ENCODE measurements at places on chromosomes 3 and 15. TPM values are rescaled to one million over a fixed set of nuclear protein-coding genes. Genes with fewer than 3 reads are reported as not detected.

Gene POPDC2
- 3.2 TPM for total RNA-seq

Gene SLC15A2
- 61.0 TPM for total RNA-seq

DNA sequence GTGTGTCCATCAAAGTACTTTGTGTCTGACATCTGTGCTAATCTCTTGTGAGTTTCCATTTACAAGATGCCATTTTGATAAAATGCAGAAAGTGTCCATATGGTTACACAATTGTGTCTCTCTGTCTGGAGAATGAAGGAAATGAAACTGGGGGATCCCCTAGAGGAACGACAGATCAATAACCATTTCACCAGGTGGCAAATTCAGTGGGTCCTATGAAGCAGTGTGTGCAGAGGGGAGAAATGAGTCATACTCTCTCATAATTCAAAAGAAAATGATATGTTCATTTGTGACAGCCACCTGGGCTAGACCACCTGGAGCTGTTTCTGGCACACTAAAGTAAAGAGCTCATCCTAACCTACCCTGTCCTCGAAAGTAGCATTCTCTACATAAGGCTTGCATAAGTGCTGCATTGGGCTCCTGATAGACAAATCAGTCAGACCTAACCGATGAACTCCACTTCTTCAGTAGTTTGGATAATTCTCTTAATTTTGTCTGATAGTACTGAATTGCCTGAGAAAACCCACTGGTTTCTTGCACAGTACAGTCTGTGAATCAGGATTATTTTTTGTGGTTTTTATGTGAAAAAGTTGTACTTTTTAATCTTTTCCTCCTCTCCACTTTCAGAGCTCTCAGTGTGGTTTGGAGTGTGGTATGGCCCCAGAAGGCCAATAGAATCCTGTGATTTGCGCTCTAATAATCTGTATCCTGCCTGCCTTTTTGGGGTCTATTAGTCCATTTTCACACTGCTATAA is 10.3 kb upstream of the CD47 start:
- DNase-seq: no peak

- no peak for DNase-seq
Measured at GRCh38 chr3:124904835-124905492, 17.8 kb upstream of the ITGB5 start.

- no peak for DNase-seq
Measured at GRCh38 chr15:65583701-65584100, 27.2 kb downstream of the INTS14 start.

- DNase-seq: no peak
Measured at GRCh38 chr3:161072751-161073150, 32.4 kb downstream of the B3GALNT1 start.

Data from dorsolateral prefrontal cortex (tissue), 122 donors.